ENCODE measurements at places on chromosomes 2 and 18. TPM values are rescaled to one million over a fixed set of nuclear protein-coding genes. Genes with fewer than 3 reads are reported as not detected.

The GPR39 gene
- not detected for total RNA-seq

The CNGA3 gene
- not detected for total RNA-seq

DNA sequence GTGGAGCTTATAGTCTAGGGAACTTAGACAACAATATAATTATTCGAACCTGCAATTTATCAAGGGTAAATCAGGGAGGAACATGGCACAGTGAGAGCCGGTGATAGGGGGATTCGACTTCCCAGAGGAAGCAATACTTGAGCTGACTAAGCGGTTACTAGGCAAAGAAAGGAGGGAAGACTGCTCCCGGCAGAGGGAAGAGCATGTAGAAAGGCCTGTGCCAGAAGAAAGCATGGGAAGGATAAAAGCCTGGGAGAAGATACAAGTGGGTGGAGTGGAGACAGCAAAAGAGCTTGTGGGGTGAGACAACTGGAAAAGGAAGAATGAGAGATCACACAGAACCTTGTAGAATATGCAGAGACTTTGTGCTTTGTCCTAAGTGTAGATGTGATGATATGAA lies 93.3 kb downstream of the MARCHF4 start:
- DNase-seq = no peak

The TRAPPC8 gene
- 30.9 TPM for total RNA-seq

GRCh38 chr2:119888680-119889079 lies 124.2 kb upstream of the EPB41L5 start:
- DNase-seq = no peak

GRCh38 chr2:10271946-10272345 lies 30.8 kb upstream of the HPCAL1 start:
- DNase-seq = no peak

The GCC2 gene
- total RNA-seq = 24.0 TPM

- no peak for DNase-seq
Measured at GRCh38 chr2:208793434-208793833, 386.8 kb downstream of the PTH2R start.

- no peak for DNase-seq
Measured at GRCh38 chr2:230795856-230796255, 68.9 kb upstream of the ITM2C start.

DNA sequence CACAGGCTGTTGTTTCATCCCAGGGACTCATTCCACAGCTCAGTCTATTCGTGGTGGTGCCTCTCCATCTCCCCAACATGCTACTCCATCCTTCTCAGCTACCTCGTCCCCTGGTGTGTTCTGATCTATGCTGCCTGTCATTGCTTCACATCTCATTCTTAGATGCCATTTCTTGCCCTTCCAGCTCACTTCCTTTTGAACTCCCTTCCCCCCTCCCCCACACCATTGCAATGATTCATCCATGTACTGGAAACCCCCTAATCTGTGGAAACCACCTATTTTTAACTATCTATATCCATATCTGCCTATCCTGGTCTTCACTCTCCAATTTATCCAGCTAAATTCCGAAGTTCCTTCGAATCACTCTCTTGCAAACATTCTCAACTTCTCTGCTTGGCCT lies 65.7 kb upstream of the PARD3B start:
- no peak for DNase-seq

DNA sequence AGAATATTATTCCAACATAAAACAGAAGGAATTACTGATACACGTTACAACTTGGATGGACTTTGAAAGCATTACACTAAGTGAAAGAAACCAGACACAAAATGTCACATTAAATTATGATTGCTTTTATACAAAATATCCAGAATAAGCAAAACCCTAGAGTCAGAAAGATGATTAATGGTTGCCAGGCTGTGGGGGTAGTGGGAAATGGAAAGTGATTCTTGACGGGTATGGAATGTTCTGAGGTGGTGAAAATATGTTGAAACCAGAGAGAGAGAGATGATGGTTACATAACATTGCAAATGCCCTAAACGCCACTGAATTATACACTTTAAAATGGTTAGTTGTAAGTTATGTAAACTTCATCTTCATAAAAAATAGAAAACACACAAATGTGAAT lies 1057.2 kb upstream of the TMEFF2 start:
- no peak for DNase-seq

The ODC1 gene
- total RNA-seq = 37.2 TPM

- no peak for DNase-seq
Measured at GRCh38 chr2:105117565-105117964, 79.7 kb downstream of the MRPS9 start.

- no peak for DNase-seq
Measured at GRCh38 chr2:127155028-127155581, 48.2 kb upstream of the BIN1 start.

DNA sequence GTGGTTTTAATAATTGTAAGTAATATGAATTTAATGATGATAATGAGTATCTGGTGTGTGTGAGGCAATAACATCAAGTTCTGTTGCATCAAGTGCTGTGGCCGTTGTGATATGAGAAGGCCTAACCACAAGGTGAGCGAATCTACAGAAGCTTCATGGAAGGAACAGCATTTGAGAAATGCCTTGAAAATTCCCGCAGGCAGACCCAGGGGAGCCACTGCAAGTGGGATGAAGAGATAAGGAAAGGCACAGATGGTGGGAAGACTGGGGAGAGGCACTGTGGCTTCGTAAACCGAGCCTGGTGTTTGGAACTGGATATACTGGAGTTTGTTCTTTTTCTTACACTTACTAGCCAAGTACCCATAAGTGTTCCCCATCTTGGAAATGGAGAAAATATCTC lies 357.5 kb downstream of the PTPRM start:
- no peak for DNase-seq

- no peak for DNase-seq
Measured at GRCh38 chr18:26869640-26870039, 4.1 kb upstream of the AQP4 start.

The MC5R gene
- total RNA-seq = not detected

DNA sequence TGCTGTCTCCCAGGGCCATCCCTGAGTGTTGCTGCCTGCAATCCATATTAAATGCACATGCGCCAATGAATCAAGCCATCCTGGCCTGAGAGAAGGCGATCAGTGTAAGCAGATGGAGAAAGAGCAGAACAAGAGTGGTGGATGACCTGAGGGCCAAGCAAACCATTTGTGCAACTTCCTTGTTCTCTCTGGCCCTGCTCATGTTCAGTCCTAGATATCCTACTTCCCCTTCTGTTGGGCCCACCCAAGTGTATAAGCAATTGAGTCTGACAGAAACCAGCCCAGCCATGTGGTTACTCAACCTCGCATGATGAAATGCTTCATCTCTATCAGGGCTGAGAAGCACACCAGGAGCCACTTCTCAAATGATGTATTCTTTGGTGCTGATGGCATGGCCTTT lies 383.1 kb upstream of the ID2 start:
- DNase-seq = no peak

GRCh38 chr2:144944546-144945220 lies 424.8 kb upstream of the ZEB2 start:
- no peak for DNase-seq

GRCh38 chr18:41752826-41753225 lies 202.2 kb upstream of the PIK3C3 start:
- DNase-seq = no peak

DNA sequence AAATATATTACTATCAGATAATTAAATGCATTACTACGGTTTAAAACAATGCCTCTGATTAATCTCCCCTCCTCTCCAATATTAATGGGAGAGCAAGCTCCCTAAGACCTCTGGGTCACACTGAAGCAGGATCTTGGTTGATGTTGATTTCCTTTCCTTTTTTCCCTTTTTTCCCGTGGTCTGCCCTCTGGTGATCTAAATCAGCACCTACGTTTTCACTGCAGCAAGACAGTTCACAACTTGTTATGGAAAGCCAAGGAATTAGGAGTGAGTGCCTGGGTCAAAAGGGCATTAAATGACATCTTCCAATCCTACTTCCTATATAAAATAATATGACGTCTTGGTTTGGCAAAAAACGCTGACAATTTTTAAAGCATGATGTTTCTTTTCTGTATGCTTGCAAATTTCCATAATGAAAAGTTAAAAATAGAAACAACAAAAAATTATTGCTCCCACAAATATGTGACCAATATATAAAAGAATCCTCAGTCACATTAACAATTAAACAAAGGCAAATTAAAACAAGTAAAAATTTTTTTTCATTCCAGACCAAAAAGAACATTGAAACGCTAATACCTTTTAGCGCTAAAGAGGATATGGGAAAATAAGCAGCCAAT lies 7.9 kb upstream of the CFAP36 start:
- DNase-seq = no peak

DNA sequence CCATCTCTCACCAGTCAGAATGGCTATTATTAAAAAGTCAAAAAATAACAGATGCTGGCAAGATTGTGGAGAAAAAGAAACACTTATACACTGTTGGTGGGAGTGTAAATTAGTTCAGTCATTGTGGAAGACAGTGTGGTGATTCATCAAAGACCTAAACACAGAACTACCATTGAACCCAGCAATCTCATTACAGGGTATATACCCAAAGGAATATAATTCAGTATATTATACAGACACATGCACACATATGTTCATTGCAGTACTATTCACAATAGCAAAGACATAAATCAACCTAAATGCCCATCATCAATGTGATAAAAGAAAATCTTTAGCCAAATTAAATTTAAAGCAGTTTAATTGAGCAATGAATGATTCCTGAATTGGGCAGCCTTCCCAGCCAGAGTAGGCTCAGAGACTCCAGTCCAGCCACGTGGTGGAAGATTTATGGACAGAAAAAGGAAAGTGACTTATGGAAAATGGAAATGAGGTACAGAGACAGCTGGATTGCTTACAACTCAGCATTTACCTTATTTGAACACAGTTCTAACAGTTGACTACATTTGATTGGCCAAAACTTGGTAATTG lies 377.1 kb upstream of the SLC39A10 start:
- DNase-seq = no peak

The CRYBA2 gene
- total RNA-seq = not detected

The LRRC30 gene
- not detected for total RNA-seq

GRCh38 chr2:47452761-47453160 lies 49.8 kb downstream of the MSH2 start:
- DNase-seq = no peak

Data from Right ventricle myocardium inferior (tissue), 1 donor.